ENCODE measurements at places on chromosomes 7 and 10. TPM values are rescaled to one million over a fixed set of nuclear protein-coding genes. Genes with fewer than 3 reads are reported as not detected.
A peak's percentile ranks its signal among the peaks of the same experiment; 100 is the strongest.

The KAZALD1 gene
- 18.2 TPM for polyA plus RNA-seq

The SPDYE2 gene
- polyA plus RNA-seq = 3.7 TPM

DNA sequence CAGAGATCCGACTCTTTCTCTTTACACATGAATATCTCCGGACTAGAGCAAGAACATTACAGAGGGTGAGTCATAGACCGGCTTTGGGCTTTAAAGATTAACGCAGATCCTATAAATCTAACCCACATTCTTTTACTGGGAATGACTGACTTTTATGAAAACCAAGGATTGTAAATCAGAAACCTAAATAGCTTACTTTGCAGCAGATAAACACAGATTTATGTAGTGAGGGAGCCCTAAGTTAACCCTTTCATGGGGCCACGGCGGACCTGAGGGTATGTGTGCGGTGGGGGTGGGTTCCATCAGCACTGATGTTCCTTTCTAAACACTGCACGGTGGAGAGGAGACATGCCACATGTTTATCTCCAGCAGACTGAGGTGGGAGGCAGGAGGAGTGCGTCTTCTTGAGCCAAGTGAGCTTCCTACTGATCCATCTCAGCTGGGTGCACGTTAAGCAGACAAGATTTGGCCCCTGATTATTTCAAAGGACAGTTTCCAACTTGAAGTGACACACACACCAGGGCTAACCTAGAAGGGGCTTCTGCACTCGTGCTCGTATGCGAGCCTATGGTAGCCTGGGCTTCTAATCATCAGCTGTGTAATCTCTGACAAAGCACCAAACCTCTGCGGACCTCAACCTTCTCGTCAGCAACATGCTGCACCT is 127.6 kb downstream of the WDR11 start:
- DNase-seq = peak; percentile 84

GRCh38 chr10:98055841-98056516 is 25.6 kb upstream of the CRTAC1 start:
- peak; percentile 62 for DNase-seq

- DNase-seq = no peak
Observed at GRCh38 chr7:6436385-6436685, 11.4 kb downstream of the DAGLB start.

DNA sequence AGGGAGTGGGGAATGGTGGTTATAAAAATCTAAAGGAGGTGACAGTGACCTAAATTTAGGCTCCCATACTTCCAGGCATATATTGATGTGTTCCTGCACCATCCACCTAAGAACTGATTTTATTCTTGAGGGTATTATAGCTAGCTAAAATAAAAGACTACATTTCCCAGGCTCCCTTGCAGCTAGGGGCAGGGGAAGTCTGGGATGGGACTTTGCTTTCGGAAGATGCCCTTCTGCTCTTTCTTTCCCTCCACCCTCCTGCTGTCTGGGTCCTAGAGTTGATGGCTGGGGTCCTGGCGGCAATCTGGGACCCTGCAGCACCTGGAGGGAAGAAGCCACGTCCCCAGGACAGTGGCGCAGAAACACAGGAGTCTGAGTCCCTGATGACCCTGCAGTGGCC is 53.8 kb upstream of the SAMD8 start:
- no peak for DNase-seq

DNA sequence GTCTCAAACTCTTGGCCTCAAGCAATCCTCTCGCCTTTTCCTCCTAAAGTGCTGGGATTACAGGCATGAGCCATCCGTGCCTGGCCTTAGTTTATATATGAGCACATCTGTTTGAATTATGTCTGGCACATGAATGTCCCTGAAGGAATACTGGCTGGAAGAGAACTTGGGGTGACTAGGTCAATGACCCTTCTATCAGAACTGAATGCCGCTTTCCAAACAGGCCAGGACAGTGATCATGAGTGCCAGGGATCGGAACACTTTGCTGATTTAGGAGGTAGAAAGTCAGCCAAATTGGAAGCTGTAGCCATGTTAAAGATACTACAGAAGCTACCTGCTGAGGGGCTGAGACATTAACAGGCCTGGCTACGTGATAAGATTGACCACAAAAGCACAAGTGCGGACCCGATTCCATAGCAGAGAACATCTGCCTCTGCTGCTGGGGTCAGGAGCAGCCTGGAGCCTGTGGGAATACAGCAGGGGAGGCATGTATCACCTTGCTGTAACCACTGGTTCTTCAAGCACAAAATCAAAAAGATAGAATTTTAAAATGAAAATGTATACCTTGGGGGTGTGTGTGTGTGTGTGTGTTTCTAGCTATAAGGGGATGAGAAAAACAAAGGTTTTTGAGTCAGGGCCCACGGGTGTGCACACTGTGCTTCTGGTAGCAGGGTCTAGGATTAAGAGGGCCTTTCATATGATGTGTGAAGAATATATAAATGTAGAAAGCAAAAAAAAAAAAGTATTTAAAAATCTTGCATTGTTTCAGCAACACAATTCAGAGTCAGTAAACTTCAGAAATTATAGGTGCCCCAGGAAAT is 293.7 kb downstream of the BBS9 start:
- DNase-seq = no peak

GRCh38 chr7:112476390-112477052 is 4.3 kb upstream of the LSMEM1 start:
- DNase-seq = no peak

GRCh38 chr10:6410830-6411229 is 169.2 kb downstream of the PRKCQ start:
- no peak for DNase-seq

- DNase-seq = no peak
Observed at GRCh38 chr10:89238956-89239644, 12.5 kb downstream of the LIPA start.

Data from hepatocyte (in vitro differentiated cells).